ENCODE measurements at places on chromosomes 1 and 21.

DNA sequence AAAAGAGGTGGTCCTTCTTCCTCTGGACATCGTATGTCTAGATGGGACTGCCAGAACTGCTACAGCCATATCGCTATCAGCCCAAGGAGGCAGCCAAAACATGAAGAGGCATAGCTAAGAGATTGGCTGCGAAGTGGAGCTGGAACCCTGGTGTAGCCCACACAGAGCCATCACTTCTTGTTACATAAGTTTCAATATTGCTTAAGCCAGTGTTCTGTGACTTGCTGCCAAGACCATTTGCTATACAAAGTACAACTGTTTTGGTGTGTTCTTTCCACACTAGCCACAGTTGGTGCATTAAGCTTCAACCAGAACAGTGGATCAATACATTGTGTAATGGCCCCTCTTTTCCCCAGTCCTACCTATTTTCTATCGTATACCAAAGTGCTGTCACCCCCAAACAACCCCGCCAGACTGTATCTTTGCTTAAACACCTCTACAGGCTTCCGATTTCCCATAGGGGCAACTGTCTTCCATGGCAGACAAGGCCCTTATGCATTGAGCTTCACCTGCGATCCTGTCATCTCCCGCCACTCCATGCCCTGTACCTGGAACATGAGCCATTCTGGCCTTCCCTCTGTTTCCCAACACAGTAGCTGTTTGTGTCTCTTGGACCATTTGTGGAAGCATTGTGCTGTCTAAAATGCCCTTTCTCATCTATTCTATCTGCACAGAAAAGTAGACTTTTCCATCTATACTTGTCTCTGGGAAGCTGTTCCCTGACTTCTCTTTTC lies 241.8 kb downstream of the TTLL7 start:
- no peak for DNase-seq

DNA sequence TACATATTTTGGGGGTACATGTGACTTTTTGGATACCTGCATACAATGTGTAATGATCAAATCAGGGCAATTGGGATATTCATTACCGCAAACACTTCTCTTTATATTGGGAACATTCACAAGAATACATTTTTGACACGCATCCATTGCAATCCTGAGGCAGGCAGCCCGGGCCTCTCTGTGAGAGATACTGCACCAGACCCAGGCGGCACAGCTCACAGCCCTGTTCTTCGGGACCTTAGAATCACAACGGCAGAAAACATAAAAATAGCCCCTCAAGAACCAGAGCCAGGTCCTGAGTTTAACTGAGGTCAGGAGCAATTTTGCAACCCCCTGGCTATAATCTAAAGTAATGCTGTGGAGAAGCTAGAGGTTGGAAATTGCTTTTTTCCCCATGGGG lies 90.8 kb upstream of the PGBD5 start:
- no peak for DNase-seq

DNA sequence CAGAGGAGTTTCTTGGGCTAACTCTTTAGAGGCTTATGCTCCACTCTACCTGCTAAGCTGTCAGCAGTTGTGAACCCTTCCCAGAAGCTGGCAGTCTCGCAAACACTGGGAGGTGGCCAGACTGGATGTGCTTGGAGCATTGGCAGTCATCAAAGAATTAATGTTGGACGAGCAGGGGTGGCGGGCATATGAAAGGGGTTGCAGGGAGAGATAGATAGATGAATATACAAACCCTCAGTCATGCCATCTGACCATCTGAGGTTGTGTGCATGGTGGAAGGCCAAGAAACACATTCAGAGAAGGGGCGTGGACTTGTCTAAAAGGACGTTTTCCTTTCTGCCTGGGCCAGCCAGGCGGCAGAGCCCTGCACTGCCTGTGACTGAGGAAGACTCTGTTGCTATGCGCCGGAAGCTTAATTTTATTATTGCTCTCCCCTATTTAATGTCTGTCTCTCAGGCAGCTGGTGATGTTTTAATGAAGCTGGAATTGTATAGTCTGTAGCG lies 164.4 kb downstream of the PBX1 start:
- DNase-seq = no peak

DNA sequence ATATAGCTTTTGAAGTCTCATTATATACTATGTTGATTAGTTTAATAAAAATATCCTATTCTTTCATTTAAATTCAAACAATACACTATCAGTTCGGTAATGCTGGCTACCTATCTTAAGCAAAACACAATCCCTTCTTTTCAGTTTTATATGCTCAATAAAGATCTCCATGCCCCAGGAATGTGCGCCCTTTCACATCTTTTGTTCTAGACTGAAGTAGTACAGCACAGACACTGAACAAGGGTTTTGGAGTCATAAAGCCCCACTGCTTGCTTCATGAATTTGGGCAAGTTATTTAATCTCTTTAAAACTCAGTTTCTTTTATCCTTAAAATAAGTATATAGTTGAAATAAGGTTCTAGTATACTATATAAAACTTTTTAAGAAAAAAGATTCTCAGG lies 22.4 kb downstream of the SYDE2 start:
- DNase-seq = no peak

GRCh38 chr1:209704584-209704983 lies at the start of gene HSD11B1:
TSS of gene HSD11B1 (plus strand) at chr1:209704846. CDS start at chr1:209704943, 97 bp downstream.
- DNase-seq = no peak

DNA sequence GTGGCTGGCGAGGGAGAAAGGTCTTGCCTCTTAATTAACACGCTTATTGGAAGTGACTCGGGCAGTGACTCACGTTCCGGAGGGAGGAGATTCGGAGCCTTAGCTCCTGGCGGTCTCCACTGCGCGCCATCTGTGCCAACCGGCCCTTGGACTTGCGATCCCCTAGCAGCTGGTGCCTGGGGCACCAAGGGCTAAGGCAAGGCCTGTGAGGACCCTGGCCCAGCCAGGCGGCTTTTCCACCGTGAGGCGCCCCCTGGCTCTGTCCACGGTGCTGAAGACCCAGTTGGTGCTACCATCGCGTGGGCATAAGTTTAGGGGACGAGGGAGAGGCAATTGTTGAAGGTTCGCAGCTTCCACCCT lies 1.3 kb upstream of the SYT6 start:
- DNase-seq = no peak

GRCh38 chr1:2373551-2374251 lies 17.7 kb downstream of the MORN1 start:
- DNase-seq = no peak

- no peak for DNase-seq
Measured at GRCh38 chr1:204670152-204670927, 15.2 kb downstream of the LRRN2 start.

DNA sequence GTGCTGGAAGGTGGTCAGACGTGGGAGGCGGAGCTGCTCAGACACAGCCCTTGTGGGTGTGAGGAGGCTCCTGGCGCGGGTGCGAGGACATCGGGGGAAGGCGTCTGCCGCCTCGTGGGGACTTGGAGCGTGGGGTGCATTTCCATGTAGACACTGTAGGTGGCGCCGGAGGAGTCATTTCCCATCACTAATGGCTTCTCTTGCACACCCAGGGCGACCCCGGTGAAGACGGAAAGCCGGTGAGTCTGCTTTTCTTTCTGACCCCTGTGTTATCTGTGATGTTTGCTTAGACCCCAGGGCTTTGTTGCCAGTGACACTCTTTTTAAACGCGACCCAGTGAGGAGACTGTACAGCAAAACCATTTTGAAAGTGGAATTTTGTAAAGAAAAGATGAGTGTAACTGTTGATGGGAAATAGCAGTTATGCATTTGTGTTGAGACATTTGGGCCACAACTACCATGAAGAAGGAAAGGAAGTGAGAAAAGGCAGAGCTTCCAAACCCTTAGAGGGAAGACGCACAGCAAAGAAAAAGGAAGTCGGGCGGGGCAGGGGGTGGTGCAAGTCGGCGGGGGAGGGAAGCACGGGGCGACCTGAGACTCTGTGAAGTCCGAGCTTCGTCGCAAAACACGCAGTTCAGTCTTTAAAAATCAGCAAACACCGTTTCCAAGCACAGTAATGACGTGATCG lies 64.0 kb downstream of the SLC19A1 start:
- peak; percentile 64 for DNase-seq

DNA sequence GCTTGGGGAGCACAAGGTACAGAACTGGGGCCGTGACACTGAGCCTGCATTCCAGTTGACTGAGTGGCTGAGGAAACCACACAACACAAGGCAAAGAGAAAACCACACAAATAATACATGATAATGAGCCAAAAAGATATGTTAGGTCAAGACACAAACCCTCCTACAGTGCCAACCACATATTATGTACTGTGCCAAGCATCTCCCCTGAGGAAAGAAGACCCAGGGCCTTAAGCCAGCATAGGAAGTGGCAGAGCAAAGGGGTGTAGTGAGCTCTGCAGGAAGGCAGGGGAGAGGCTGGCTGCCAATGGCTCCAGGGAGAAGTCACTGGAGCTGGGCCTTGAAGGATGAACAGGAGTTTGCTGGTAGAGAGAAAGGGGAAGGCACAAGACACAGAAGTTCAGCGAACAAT lies 28.2 kb downstream of the CTNNBIP1 start:
- no peak for DNase-seq

GRCh38 chr1:15014516-15014915 lies 139.0 kb upstream of the TMEM51 start:
- DNase-seq = no peak

DNA sequence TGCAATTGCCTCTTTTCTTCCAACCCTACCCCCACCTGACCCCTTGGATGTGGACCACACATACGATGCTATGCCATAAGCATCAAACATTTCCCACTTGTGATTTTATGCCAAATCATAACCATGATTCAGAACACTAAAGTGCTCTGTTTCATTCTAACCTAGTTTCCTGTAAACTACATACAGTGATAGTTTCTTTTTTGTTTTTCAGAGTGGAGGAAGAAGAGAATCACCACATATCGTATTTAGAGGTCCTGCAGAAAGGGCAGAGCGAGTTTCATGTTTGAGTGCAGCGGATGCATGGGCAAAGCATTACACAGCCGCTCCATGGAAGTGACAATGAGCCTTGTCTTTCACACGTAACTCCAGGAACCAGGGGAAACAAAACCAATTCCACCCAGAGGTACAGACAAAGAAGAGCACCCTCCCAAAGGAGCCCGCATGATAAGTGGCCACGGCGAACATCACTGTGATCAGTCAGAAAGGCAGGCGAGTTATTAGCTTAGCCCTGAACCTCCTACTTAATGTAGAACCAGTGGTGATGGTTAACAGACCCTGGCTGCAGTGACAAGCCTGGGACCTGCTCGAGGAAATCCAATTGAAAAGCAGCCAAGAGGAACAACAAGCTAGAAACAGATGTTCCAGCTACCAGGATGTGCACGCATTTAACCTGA lies 64.0 kb upstream of the ZNF281 start:
- DNase-seq = no peak

GRCh38 chr21:34113842-34114241 lies 40.5 kb downstream of the MRPS6 start:
- no peak for DNase-seq
